ENCODE measurements at places on chromosomes 3 and 15.

DNA sequence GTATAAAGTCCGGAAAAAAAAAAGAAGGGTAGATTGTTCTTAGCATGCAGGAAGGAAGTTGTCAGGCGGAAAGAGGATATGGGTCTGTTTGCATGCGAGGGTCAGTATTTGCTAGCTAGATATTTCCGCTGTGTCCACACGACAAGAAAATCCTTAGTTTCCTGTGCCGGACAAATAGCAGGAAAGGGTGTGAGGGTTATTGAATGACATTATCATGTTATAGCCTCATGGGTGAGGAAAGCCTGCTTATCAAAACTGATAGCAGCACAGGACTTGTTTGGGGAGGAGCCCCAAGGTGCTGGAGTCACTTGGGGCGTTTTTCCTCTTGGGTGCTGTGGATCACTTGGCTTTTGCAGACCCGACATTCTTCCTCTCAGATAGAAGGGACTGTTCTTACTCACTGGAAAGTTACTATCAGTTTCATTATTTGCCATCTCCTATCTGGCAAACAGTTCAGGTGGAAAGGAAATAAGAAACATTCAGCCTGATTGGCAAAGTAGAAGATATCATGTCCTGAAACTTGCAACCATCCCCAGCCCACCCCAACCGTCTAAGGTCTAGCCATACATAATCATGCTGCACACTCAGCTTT, 127.2 kb upstream of the DPH6 start:
- DNase-seq = no peak

GRCh38 chr3:17514597-17514996, 227.8 kb downstream of the TBC1D5 start:
- no peak for DNase-seq

- no peak for DNase-seq
Observed at GRCh38 chr3:141334627-141335250, 33.6 kb upstream of the ZBTB38 start.

DNA sequence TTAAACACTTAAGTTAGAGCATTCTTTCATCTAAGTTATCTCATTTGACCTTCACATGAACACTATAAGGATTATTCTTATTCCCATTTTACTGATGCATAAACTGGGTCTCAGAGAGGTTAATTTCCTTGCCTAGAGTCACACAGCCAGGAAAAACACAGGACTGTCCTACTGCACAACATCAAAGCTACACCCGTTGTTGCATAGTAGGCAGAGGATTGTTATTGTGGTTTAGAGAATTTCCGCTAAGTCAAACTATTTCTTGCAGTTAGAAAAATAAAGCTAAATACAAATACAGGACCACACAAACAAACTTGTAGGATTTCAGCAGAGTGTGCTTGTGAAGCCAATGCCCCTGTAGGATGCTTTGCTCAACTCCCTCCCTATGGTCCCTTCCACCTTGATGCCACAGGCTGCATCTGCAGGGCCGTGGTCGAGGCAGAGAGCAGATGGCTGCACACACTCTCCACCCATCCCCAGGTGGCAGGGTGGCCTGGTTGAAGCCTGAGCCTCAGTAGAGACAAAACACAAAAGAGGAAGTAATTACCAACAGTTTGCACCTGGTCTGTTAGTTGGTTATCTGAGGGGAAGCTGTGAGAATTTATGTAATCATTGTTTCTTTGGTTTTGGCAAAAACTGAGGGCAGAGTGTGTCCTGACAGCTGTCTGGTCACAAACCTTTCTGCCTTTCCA, 41.1 kb upstream of the SKOR1 start:
- no peak for DNase-seq

DNA sequence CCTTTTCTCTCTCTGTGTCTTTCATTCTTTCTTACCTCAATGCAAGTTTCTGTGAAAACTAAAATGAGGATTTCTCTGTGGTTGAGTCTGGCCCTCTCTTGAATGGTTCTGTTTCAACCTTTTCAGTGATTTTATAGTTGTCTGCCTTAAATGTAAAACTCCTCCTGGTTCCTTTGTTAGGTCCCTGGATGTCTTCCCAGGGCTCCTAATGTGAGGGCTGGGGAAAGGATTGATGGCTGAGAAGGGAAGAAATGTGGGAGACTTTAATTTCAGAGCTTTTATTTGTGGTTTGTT, 90.6 kb upstream of the GRM7 start:
- DNase-seq = no peak

Measured in omental fat pad (tissue), 4 donors.